Putamen (tissue), 1 donor: ENCODE measurements at places on chromosomes 5 and 9.

- no peak for DNase-seq
Measured at GRCh38 chr5:14173377-14174229, 30.5 kb downstream of the TRIO start.

- DNase-seq, result no peak
Measured at GRCh38 chr9:87787735-87788134, 61.8 kb downstream of the CTSL start.

GRCh38 chr5:110702704-110703103 is 23.8 kb downstream of the TMEM232 start:
- no peak for DNase-seq

DNA sequence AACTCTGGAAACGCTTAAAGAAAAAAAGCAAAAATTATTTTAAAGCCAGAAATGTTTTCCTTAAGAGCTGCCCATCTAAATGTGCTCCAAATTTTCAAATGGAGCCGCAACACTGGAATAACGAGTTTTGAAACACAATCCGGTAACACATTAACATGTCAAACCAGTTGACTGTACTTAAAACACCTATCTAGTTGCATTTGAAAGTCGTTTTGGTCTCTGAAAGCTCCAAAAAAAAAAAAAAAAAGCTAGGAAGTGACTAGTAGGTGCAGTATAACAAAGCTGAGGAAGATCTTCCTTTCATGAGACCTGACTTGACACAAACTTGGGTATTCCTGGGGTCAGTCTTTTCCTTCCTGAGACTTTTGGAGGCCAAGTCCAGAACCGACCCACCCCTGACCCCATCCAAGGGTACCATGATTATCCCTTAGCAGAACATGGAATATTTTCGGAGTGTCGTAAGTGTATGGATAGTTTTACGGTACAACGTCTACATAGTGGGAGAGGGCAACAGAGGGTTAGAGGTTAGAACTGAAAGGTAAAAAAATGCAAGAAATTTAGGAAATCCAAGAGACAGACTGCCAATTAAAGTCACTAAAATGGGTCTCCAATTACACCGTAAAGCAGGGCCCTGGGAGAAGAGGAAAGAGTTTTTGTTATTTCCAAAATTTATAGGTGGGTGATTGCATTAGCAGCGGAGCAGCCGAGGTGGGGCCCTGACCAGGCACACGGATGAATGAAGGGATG is 812 bp downstream of the CETN3 start:
- DNase-seq, result peak; percentile 21

DNA sequence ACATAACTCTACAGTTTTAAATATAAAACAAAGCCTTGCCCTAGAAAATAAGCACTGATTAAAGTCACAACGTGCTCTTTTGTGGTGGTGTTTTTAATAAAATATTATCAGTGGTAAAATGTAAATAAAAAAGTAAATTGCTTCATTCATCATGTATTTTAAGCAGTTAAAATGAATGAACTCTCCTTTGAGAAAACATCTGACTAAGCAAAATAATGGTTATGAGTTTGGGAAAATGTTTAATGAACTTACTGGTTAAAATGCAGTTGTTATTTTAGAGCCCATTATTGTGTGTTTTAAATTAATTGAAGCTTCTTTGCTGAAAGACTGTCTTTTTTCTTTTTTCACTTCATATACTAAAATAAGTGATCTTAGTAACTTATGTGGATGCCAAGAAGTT is 1007.5 kb upstream of the ARRDC3 start:
- DNase-seq, result no peak

DNA sequence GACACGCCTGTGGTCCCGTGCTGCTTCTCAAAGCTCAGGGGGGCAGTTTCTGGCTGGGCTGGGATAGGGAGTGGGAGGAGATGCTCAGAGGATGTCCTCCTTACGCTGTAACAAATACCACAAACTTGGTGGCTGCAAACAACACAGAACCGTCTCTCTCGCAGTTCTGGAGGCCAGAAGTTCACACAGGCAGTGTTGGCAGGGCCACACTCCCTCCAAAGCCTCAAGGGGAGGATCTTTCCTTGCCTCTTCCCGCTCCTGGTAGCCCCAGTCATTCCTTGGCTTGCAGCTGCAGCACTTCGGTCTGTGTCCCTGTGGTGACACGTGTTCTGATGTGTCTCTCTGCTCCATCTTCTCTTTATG is 10.4 kb upstream of the ORM1 start:
- DNase-seq, result no peak

DNA sequence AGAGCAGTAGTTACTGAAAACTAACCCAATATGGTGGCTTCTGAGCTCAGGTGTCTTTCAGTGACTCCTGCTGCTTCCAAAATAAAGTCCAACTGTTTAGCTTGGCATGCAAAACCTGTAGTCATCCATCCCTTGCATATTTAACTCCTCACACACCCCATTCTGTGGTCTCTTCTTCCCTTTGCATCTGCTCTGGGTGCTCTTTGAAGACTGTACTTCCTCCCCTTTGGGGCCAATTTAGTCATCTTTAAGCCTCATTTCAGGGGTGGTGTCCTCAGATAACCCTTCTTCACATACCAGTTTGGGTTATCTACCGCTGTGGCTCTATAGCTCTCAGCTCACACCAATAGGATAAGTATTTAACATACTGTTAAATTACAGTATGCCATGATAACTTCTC is 209.9 kb upstream of the DMRT1 start:
- DNase-seq, result no peak

DNA sequence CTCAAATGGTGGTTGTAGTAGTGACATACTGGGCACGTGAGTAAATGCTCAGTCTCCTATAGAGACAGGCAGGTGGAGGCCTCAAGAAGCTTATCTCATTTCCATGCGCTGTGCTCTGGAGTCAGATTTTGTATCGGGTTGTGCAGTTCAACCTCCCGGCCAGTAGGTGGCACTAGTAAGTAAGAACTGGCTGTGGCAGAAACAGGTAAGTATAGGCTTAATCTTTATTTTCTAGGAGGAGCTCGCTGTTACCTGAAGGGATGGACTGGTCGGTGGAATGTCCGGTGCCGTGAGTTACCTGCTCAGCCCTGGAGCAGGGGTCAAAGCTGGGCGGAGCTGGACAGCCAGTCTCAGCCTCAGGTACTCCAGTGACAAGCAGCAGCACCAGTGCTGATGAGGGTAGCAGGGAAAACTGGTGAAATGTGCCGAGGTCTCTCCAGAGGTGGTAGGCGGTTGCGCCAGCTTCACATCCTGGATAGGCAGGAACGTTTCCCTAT is 880.1 kb upstream of the SEMA6A start:
- DNase-seq, result no peak

DNA sequence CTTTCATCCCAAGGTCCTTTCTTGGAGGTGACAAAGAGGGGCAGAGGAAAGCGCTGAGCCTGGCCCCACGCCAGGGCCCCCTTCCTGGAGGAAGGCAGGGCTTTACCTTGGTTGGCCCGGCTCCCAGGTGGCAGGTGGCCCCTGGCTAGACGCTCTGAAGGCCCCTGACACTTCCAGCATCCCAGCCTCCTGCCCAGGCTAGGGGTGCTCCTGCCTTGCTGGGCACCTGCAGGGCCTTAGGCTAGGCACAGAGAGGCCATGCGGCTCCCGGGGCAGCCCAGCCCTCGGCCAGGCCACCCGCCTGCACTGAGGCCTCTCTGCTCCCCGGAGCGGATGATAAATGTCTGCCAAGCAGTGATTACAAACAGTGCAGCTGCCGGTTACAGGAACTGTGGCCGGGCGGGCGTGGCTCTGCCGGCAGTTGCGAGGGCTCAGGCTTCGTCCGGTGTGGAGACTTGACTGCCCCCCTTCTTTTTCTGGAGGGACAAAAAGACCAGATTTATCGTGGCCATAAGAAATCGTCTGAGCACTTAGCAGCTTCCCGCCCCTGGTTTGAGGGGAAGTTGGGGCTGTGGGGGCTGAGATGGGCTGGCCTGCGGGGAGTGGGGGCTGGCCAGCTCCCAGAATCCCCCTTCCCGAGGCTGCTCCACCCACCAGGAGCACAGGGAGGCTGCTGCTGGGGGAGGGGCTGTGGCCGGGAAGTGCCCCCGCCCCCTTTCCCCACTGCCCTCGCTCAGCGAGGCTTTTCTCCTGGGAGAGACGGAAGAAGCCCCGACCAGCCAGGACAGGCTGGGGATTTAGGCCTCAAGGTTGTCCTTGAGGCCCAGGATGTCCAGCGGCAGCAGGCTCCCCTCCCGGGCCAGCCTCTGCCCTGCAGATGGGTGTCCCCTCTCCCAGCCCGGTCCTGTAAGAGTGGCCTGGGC is 31.6 kb upstream of the UBAC1 start:
- no peak for DNase-seq

DNA sequence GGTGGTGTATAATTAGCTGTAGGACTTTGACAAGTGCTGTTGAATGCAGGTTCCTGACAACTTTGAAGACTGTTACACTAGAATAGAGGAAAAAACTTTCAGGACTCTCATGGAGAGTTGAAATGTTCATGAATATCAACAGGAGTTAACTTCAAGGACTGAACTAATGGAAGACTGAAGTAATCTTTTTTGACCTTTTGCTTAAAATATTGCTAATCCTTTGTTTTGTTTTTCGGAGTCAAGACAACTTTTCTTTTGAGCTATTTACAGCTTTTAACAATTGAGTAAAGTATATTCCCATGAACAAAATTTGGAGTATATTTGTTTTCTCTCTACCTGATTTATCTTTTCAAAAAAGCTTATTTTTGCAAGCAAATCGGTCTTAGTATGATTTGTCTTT is 34.1 kb upstream of the MTMR12 start:
- no peak for DNase-seq

- DNase-seq, result no peak
Measured at GRCh38 chr5:55850839-55851674, at the start of gene IL31RA. Gene IL31RA, plus strand, starts transcription at chr5:55851357. Its CDS starts 214 bp downstream, at chr5:55851571.

DNA sequence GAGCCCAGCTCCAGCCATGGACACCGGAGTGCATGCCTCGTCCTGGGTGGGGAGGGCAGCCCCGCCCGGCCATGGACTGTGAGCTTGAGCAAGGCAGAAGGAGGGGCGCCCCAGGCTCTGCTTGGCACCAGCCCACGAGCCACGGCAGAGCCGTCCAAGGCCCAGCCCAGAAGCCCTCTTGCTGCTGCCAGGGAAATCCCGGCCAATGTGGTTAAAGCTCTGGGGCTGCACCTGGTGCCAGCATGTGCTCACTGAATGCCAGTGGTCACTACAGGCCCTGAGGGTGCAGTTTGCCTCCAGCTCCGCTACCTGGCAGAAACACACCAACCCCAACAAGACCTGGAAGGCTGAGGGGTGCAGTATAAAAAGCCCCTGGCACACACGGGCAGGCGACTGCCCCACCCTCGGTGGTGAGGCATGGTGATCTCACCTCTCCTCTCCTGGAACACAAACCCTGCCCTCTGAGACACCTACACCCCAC is 11.8 kb downstream of the BRD3 start:
- DNase-seq, result peak; percentile 58

- DNase-seq, result no peak
Measured at GRCh38 chr9:97548379-97548778, 46.9 kb downstream of the TMOD1 start.

GRCh38 chr5:140190872-140191218 is 15.9 kb downstream of the CYSTM1 start:
- no peak for DNase-seq

DNA sequence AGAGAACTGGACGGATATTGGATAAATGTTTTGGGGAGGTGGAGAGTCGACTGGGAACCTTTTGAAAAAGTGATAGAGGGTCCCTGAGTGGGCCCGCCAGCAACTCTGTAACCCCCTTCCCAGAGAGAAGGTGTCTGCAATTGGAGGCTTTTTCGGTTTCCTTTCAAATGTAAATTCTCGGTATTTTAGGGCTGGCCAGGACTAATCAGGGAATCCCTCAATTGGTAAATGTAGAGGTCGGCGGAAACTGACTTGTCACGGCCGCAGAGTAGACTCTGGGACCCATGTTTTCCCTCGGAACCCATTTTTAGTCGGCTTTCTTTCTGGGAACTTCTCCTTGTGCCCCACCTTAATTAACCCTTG is 524 bp downstream of the CCNB1 start:
- no peak for DNase-seq

DNA sequence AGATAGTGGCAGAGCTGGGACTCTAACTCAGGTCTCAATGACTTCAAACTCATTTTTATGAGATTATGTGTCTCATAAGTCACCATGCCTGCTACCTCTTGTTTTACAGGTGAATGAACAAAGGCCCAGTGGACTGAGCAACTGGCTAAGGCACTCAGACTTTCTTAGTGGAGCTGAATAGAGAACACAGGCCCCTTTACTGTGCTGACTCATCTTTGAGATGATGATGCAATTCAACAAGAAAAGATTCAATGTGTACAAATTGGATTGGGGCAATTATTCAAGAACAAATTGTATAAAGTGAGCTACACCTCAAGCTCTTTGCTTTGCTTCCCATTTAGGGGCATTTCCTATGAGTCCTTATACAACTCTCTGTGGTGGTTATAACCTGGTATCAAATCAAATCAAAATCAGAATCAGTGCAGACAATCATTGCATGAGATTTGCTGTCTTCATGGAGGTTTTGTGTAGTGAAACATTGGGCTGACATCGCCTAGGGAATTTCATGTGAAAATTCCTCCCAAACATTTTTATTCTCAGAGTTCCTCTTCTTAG is 84.3 kb upstream of the PPP2R2B start:
- no peak for DNase-seq

DNA sequence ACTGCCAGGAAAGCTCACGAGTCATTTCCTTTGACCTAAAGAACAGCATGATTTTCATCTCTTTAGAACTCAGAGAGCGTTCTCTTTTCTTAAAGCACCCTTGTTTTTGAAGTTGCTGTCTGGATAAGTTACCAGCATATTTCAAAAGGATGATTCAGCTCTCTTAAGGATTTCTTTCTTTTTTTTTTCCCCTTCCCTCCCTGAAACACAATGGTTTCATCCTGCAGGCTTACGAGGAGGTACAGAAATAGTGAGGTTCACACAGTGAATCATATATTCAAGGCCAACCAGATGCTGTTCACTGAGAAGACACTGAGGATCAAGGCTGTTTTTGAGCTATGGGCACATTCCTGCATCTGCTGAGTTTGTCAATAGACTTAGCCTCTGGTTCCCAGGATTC is 257.2 kb downstream of the KIF4B start:
- no peak for DNase-seq

- DNase-seq, result no peak
Measured at GRCh38 chr9:113461943-113462342, 1.6 kb upstream of the RGS3 start.

DNA sequence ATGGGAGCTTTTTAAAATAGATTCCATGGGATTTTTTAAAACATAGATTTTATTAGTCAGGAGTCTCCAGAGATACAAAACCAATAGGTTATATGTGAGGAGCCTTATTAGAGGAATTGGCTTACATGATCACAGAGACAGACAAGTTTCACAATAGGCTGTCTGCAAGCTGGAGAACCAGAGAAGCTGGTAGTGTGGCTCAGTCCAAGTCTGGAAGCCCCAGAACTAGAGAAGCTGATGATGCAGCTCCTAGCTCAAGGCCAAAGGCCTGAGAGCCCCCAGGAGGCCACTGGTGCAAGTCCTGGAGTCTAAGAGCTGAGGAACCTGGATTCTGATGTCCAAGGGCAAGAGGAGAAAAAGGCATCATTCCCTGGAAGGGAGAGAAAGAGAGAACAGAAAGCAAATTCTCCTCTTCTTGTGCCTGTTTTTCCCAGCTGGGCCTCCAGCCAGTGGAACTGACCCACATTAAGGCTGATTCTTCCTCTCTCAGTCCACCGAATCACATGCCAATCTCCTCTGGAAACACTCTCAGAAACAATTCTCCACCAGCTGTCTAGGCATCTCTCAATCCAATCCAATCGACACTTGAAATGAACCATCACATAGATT is 59.3 kb downstream of the AHRR start:
- no peak for DNase-seq
